ENCODE measurements at places on chromosomes 1 and 21.

DNA sequence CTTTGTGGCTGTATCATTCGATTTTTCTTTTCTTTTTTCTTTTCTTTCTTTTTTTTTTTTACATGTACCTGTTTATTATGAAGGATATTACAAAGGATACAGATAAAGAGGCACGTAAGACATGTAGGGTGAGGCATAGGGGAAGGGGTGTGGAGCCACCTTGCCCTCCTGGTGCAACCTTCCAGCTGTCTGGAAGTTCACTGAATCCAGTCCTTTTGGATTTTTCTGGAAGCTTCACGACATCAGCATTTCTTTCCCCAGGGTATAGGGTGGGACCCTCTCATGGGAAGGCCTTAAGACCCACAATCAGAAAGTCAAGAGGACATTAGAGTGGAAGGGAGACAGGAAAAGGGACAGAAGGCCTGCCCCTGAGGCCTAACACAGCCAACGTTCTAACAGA is 30.1 kb upstream of the TGFBR3 start:
- no peak for DNase-seq

DNA sequence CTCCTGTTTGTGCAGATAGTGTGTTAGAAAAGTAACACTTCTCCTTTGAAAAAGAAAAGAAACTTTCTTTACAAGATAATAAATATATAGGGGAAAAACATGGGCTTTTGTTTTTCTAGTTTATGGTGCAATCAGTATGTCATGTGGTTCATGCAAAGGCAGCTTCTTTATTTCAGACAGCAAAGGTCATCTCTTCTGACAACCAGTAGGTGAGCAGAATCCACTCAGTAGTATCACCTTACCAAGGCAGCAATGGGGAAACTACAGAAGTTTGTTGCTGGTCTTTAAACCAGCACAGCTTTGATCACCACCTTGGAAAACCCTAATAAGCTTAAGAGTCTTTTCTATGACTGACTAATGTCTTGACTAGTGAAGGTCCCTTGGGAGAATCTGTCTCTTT is 13.0 kb upstream of the SAMSN1 start:
- DNase-seq, result no peak

GRCh38 chr1:184493987-184494388 is 107.2 kb downstream of the C1orf21 start:
- no peak for DNase-seq

DNA sequence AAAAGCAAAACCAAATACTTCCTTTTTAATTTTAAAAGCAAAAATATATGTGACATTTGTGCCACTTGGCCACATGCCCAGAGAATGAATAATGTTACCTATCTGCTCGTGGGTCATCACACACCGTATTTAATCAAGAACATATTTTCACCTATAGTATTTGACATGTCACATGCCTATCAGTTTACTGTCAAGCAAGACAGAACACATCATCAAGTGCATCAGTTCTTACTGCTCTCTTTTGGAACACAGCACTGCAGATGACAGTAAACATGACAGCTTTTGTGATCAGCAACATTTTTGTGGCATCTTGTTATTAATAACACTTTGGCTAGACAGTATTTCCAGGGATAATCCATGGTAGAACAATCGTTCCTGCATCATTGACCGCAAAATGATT is 134.4 kb downstream of the LRRC7 start:
- DNase-seq, result no peak

DNA sequence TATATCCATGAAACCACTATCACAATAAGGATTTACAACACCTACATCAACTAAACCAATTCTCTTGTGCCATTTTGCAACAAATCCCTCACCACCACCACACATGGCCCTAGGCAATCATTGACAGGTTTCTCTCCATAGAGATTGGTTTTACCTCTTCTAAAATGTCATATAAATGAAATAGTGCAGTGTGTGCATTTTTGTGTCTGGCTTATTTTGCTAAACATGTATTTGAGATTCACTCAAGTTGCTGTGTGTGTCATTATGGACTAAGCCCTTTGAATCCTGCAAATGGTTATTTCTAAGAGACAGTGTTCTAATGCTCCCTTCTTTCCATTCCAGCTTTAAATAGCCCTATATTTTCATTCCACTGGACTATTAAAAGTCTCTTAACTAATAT is 179.7 kb upstream of the LRRC7 start:
- no peak for DNase-seq

DNA sequence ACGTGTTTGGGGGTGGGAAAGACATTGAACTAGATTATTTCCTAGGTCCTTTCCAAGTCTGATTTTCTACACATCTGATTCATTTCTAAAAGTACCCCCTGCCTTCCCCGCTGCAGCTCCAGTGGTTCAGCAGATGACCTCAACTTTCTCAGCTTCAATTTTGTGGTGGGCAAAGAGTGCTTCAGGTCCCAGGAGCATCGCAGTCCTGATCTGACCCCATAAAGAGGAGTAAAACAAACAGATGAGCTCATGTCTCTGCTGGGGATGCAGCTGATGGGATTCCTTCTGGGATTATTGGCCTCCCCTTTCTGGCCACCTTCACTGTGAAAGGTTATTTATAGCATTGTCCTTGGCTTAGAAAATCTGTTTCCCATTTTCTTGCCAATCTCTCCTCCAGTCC is 337.0 kb upstream of the PLXNA2 start:
- DNase-seq, result no peak

GRCh38 chr1:216459651-216460207 is 36.5 kb upstream of the USH2A start:
- no peak for DNase-seq

GRCh38 chr1:37509181-37509580 is 5.4 kb downstream of the MEAF6 start:
- DNase-seq, result no peak

- DNase-seq, result no peak
These were observed 481 bp upstream of the SLAMF1 start for GRCh38 chr1:160647329-160647720.

- no peak for DNase-seq
These were observed 129.8 kb downstream of the CYYR1 start for GRCh38 chr21:26443291-26443690.

- no peak for DNase-seq
These were observed 102.6 kb upstream of the PPP2R5A start for GRCh38 chr1:212182579-212182978.

GRCh38 chr1:35151220-35151619 is 41.7 kb downstream of the SFPQ start:
- no peak for DNase-seq

GRCh38 chr21:35075546-35075945 is 26.4 kb upstream of the RUNX1 start:
- DNase-seq, result no peak

DNA sequence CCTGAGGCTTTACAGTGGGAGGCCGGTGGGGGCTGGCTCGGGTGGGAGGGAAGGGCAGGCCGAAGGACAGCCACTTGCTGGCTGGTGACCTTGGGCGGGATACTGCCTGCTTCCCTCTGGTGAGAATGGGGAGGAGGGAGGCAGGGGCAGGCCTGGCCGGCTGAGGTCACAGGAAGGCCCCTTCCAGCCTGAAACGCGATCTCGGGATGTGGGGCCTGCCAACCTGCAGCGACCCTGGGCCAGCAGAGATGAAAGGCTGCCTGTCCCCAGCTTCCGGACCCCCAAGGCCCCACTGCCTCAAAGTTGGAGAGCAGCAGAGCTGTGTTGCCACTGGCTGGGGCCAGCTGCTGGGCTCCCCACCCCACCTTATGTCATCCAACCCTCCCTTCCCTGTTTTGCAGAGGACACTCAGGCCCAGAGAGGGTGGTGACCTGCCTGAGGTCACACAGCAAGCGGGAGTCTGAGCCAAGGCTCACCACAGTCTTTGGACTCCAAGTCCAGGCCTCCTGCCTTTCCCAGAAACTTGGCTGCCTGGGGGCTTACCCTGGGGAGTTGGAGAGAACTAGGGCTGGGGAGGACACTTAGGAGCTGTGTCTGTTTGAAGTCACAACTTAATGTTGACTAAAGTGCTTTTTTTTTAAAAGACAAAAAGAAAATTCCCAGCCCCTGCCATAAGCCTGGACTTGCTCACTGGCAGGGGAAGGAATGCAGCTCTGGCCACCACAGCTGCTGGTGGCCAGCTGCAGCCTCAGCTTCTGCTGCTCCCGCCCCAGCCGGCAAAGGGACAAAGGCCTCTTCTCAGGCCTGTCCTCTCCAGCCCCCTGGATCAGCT is 14.8 kb upstream of the WASF2 start:
- no peak for DNase-seq

GRCh38 chr1:210736713-210737112 is 397.2 kb downstream of the KCNH1 start:
- no peak for DNase-seq

DNA sequence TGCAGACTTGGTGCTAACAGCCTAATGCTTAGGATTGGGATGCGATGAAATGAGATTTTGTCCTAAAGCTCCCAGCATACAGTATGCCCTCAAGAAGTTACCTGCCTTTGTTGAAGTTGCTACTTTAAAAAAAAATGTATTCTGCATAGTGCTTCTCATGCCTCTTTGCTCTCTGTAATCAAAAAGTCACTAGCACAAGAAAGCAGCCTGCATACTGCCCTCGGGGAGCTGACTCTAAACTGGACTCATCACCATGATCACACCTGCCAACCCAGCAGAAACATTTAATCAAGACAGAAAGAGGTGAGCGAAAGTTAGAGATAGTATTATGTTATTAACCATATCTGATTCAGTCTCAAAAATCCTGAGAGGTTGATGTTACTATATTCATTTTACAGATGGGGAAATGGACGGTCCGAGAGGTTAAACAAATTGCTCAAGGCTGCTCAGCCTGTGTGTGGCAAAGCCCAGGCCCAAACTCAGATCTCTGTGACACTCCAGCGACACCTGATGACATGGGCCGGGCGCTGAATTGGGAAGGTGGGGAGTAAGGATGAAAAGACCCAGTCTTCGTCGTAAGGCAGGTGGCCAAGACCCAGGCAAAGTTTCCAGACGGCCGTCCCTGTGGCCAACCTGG is 1.1 kb downstream of the BATF3 start:
- peak; percentile 53 for DNase-seq

- no peak for DNase-seq
These were observed 61.2 kb downstream of the EDARADD start for GRCh38 chr1:236455243-236455642.

DNA sequence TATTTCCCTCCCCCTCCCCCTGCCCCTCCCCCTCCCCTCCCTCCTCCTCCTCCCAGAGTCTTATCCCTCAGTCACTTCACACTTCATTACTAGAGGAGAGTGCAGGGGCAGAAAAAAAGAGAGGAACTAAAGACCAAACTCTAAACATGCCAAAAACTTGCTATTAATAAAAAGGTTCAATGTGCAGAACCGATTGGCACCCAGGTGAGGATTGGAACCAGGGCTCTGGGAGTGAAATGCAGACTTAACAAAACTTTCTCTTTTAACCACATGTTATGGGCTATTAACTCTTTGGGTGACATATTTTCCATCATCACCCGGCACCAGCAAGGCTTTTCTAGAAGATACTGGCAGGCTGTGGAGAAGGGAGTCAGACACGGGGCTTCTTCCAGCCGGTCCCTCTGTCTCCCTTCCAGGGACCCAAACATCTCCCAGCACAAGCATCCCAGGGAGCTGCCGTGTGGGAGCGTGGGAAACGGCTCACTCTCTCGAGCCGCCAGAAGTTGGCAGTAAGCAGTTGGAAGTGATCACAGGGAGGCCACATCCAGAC is 13.6 kb downstream of the NID1 start:
- no peak for DNase-seq

DNA sequence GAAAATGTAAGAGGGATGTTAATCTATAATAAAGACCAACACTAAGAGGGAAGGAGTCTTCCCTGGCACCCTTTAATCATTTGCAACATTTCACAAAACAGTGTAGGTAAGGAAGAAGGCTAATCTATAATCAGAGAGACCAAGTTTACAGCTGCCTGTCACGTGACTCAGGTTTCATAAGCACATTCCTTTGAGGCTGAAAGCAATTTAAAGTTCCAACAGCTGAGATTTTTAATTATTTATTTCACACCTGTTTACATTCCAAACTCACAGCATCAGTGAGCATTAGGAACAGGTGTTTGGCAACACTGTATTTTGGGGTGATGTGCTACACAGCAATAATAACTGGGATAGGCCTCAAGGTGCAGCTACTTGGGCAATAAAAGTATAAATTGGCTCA is 75.7 kb upstream of the PGBD5 start:
- DNase-seq, result no peak

GRCh38 chr1:118934706-118935105 is 53.4 kb downstream of the TBX15 start:
- DNase-seq, result no peak

GRCh38 chr21:40901691-40902090 is 54.7 kb upstream of the DSCAM start:
- DNase-seq, result no peak

DNA sequence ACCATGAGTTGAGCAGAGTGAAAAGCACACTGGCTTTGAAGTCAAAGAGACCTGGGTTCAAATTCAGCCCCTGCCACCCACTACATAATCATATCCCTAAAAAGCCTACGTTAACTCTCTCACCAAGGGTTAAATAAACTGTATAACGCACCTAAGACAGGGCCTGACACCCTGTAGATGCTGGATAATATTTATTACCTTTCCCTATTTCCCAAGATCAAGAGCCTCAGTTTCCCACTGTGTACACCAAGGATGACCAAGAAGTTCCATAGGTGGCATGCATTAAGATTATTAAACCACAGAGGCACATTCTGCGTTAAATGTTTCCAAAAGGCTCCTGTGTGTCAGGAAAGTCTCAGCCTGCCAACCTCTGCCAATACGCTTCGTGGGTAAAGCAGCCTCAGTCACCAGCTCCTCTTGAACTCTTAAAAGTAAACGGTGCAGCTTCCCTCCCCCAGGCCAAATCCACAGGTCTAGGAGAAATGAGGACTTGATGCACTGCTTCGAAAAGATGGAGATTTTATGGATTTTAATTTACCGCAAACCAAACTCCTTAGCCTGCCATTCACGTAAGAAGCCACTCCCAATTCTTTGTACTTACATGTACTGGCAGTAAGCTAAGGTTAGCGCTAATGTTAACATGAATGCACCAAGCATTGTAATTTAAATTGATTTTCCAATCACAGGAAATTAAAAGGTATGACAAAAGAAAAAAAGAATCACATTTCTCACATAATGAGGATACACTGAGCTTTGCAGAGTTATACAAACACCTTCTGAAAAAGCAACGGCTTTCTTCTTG is 2.6 kb downstream of the USP24 start:
- DNase-seq, result no peak

Data from activated CD8-positive, alpha-beta memory T cell treated with anti-CD3 and anti-CD28 coated beads for 24 hours (primary cell).